Activated CD4-positive, alpha-beta memory T cell treated with anti-CD3 and anti-CD28 coated beads for 36 hours (primary cell): ENCODE measurements at places on chromosomes 11 and 22. TPM values are rescaled to one million over a fixed set of nuclear protein-coding genes. Genes with fewer than 3 reads are reported as not detected.

DNA sequence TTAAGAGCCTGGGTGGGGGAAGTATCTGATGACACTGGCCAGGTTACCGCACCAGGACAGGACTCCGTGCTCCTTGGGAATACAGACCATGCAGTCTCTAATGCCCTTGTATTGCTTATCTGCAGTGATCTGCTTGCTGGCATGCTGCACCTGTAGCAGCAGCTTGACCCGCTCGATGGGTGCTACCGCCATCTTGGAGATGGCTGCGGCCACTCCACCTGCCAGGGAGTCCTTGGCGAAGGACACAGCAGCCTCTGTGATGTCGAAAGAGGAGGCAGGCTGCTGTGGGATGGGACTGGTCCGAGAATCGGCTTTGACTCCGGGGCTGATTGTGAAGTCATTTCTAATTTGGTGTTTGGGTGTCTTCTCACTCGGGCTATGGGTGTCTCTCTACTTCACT lies 3.1 kb downstream of the WBP2NL start:
- H3K4me1 ChIP-seq, result peaks cover 23% of the 10 kb centered on the region
- H3K27me3 ChIP-seq, result no peaks in the 10 kb centered on the region
- no peak for DNase-seq
- no peak overlapping the region for H3K27ac ChIP-seq
- H3K4me3 ChIP-seq, result no peak overlapping the region

DNA sequence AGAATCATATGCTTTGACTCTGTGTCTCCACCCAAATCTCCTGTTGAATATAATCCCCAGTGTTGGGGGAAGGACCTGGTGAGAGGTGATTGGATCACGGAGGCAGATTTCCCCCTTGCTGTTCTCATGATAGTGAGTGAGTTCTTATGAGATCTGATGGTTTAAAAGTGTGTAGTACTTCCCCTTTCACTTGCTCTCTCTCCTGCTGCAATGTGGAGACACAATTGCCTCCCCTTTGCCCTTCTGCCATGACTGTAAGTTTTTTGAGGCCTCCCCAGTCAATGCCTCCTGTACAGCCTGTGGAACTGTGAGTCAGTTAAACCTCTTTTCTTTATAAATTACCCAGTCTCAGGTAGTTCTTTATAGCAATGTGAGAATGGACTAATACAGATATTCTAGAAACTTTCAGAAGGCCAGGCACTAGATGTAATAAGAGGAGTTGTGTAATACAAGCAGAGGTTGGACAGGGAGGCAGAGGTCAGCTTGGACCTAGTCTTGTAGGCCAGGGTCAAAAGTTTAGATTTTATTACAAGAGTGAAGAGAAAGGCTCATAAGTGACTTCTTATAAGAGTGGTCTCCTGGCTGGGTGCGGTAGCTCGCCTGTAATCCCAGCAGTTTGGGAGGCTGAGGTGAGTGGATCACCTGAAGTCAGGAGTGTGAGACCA lies 9.3 kb upstream of the SERPING1 start:
- H3K4me1 ChIP-seq, result no peaks in the 10 kb centered on the region
- H3K27ac ChIP-seq, result no peak overlapping the region
- peaks cover 4% of the 10 kb centered on the region for H3K27me3 ChIP-seq
- DNase-seq, result no peak

GRCh38 chr11:69301455-69302401 lies 7.8 kb downstream of the MYEOV start:
- H3K36me3 ChIP-seq, result no peaks in the 10 kb centered on the region
- H3K4me3 ChIP-seq, result no peak overlapping the region
- H3K4me1 ChIP-seq, result peaks cover 29% of the 10 kb centered on the region
- H3K27me3 ChIP-seq, result no peaks in the 10 kb centered on the region

GRCh38 chr11:130216221-130216550 lies 56.6 kb downstream of the ST14 start:
- no peak overlapping the region for H3K4me3 ChIP-seq
- H3K36me3 ChIP-seq, result no peaks in the 10 kb centered on the region
- H3K4me1 ChIP-seq, result no peaks in the 10 kb centered on the region
- H3K27ac ChIP-seq, result no peak overlapping the region

- peaks cover under 1% of the 10 kb centered on the region for H3K4me1 ChIP-seq
- no peaks in the 10 kb centered on the region for H3K36me3 ChIP-seq
- H3K4me3 ChIP-seq, result no peak within 1 kb of the TSS
- DNase-seq, result no peak
- peaks cover 38% of the 10 kb centered on the region for H3K27me3 ChIP-seq
Observed at GRCh38 chr22:45502215-45503049, at the start of gene FBLN1. FBLN1 (plus strand) TSS chr22:45502883; CDS start chr22:45502986, 103 bp downstream.

GRCh38 chr11:118740892-118741291 lies 50.1 kb downstream of the DDX6 start:
- no peaks in the 10 kb centered on the region for H3K4me1 ChIP-seq
- no peaks in the 10 kb centered on the region for H3K36me3 ChIP-seq
- no peak overlapping the region for H3K4me3 ChIP-seq
- no peak overlapping the region for H3K27ac ChIP-seq
- DNase-seq, result no peak
- H3K27me3 ChIP-seq, result no peaks in the 10 kb centered on the region

GRCh38 chr22:10741210-10741609 lies 4786.8 kb upstream of the OR11H1 start:
- H3K4me1 ChIP-seq, result no peaks in the 10 kb centered on the region
- no peak for DNase-seq
- H3K27ac ChIP-seq, result no peak overlapping the region
- H3K4me3 ChIP-seq, result no peak overlapping the region

RIMBP3C gene
- total RNA-seq, result not detected

KRTAP5-2 gene
- total RNA-seq, result not detected

DDX25 gene
- total RNA-seq, result not detected
